Ovary (tissue), 10 donors: ENCODE measurements at places on chromosomes 1 and 21.

DNA sequence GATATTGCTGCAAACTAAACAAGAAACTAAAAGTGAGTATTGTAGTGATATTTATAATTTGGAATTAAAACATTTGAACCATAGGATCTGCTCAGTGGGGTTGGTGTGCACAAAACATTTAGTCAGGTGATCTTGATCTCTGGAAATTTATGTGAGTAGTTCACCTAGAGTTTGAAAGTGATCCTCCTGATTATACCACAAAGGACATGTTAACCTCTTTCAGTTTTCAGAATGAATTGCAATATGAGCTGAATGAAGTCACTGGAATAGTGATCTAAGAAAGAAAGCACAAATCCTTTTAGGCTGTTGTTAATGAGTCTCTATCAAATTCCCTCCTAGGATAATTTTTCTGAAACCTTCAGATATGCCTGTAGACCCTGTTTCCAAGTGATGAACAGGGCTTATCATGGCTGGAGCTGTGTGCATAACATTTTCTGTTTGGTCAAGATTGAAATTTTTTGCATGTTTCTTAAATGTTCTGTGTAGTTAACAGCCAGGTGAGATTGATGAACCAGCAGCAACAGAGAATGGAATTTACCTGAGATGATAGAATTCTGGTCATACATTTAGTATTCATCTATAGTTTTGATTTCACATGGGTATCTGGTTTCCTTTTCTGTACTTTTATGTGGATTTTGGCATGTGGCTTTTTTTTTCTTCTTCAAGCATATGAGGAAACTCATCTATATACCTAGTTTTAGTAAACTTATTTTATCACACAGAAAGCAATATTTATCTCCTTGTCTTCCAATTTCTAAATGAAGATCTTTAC is 25.5 kb downstream of the CDC14A start:
- no peak for DNase-seq

GRCh38 chr1:230328342-230329015 is 97.7 kb downstream of the PGBD5 start:
- DNase-seq, result no peak

DNA sequence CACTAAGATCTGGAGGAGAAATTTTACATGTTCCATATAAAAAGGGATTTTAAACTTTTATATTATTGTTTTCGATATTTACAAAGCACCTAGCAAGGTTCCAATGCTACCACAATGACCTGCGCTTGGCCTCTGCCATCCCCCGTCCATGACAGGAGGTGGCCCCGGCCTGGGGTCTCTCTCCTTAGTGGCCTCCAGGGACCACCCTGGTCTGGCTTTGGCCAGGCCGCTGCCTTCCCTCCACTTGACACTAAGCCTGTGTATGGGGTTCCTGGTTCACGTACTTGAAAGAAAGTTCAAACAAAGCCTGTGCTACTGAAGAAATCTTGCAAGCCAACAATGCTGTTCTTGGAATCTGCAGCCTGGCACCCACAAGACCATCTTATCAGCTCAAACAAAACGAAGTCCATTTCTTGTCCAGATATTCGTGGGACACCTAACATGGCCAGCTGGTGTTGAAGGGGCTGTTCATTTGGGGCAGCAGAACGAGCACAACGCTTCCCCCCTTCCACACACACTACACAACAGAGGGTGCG is 12.8 kb downstream of the PRDM15 start:
- no peak for DNase-seq

DNA sequence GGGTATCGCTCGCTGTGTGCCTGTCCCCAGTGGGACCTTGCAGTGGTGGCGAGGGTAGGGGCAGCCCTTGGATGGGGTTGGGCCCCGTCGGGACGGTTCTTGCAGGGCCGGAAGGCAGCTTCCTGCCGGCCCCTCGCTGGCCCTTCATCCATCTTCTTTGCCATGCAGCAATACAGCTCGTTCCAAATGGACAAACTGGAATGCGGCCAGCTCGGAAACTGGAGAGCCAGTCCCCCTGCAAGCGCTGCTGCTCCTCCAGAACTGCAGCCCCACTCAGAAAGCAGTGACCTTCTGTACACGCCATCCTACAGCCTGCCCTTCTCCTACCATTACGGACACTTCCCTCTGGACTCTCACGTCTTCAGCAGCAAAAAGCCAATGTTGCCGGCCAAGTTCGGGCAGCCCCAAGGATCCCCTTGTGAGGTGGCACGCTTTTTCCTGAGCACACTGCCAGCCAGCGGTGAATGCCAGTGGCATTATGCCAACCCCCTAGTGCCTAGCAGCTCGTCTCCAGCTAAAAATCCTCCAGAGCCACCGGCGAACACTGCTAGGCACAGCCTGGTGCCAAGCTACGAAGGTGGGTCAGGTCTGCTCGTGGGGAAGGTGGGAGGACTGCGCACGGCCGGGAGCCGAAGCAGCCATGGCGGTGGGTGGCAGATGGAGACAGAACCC is 45.8 kb downstream of the SIM2 start:
- no peak for DNase-seq

DNA sequence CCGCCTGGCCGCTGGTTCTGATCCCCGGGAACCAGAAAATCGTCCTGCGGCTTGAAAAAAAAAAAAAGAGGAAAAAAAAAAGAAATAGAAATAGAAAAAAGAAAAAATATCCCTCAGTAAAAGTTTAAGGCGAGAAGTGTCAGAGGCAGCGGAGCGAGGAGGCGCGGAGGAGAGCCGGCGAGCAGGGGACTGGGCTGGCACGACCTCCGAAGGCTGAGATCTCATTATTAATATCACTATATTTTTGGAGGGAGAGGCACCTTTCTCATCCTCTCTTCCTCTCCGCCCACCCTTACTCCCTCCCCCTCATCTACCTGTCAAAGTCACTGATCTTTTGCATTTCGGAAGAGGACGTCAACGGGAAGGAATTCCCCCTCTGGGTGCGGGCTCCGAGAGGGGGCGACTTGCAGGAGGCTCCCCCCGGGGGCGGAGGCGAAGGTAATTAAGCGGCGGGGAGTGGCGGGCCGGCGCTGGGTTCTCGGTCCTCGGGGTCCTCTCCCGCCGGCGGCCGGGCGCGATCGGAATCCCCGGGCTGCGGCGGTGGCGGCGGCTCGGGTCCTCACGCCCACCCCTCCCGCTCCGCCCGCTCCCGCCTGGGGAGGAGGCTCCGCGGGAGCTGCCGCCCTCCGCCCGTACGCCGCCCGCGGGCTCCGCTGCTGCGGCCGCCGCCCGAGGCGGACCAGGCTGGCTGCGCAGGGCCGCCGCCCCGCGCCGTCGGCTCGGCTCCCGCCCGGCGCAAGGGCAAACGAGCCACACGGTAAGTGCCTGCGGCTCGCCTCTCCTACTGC is at the start of gene NTNG1:
TSS of gene NTNG1 (plus strand) at position 337 of the 788 bp plus-strand sequence.
- no peak for DNase-seq

GRCh38 chr1:201022820-201023516 is 546 bp downstream of the KIF21B start:
- DNase-seq, result peak; percentile 35

DNA sequence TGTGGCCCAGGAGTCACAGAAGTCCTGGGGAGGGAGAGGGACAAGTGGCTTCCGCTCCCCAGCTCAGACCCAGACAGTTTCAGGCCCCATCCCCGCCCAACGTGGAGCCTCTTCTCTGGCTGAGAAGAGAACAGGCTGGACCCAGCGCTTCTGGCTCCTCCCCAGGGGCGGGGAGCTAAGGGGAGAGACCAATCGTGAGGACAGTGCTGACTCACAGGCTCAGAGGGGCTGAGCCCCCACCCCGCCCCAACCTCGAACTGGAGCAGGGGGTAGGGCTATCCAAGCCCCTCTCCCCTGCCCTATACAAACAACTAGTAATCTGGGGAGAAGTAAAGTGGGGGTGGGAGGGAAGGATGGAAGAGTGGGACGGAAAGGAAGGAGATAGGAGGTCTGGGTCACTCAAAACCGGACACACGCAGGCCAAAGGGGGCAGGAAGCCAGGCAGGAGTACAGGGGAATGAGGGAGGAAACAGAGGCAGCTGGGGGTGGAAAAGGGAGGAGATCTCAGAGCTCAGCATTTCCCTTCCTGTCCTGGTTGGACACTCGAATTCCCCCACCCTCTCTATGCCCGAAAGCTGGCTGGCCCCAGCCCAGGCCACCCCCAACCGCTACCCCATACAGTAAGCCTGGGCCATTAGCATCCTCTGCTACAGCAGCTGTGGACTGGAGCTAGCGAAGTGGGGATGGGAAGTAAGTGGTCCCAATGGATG is at the start of gene SHC1:
TSS of gene SHC1 (minus strand) at position 117 of the 710 bp plus-strand sequence. CDS start 221 bp downstream, outside the sequence.
- DNase-seq, result peak; percentile 97

- no peak for DNase-seq
Measured at GRCh38 chr1:66352792-66353191, 181.2 kb upstream of the SGIP1 start.

GRCh38 chr1:230541306-230541705 is 101.0 kb upstream of the COG2 start:
- no peak for DNase-seq

DNA sequence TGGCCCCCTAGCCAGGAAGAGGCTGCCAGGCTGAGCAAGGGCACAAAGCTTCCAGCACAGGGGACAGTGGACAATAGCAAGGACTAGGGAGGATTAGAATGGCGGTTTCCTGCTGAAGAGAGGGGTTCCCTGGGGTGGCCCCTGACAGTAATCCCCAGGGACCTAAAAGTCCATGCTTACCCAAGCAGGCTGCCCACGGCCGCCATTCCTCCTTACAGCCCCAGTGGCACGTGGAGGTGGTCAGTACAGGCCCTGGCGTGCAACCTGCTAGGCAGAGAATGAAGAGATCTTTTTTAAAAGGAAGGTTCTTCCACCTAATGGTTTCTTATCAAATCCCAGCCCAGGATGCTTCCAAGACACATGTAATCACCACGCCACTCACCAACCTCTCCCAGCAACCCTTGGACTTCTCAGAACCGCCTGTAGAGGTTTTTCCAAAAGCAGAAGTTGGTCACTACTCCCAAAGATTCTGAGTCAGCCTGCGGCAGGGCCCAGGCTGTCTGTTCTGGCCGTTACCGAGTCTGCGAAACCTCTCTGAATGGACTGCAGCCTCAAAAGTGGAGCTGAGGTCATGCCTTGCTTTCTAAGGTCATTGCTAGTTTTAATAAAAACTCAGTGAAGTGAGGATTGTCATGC is 926 bp downstream of the MRPL55 start:
- DNase-seq, result no peak

GRCh38 chr1:95325349-95325748 is 91.3 kb downstream of the RWDD3 start:
- no peak for DNase-seq

DNA sequence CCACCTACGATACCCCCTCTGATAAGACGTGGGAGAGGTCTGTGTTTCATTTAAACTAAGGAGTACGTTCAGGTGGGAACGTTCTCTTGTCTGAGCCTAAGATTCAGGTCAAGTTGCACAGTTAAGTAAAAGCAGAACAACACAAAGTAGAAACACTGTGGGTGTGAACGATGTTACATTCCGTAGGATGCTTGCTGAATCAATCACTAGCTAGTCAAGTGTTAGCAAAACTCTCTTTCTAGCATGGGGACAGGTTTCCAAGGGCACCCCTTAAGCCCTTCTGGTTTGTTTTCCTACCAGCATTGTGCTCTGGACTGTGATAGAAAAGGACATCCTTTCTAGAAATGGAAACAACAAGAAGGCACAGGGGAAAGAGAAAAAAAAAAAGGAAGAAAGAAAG is 13.3 kb downstream of the C1orf162 start:
- no peak for DNase-seq

DNA sequence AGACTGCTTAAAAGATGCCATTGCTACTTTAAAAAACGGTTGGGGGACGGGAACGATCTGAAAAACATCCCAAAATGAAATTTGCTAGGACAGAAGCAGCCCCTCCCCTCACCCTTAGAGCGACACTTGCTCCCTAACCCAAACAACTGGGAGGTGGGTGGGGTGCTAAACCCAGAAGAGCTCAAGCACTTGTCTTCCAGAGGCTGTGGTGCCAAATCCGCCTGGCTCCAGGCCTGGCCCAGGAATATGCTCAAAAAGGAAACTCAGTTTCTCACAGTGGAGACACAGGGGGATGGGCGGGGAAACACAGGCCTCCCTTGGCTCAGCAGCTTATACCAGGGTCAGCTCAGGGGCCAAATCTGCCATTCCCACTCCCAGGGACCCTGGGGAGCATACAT is 644 bp upstream of the PBXIP1 start:
- peak; percentile 68 for DNase-seq

GRCh38 chr1:44305962-44306422 is 49.1 kb downstream of the ERI3 start:
- no peak for DNase-seq

GRCh38 chr1:54548389-54549044 is 489 bp downstream of the ACOT11 start:
- DNase-seq, result peak; percentile 39

DNA sequence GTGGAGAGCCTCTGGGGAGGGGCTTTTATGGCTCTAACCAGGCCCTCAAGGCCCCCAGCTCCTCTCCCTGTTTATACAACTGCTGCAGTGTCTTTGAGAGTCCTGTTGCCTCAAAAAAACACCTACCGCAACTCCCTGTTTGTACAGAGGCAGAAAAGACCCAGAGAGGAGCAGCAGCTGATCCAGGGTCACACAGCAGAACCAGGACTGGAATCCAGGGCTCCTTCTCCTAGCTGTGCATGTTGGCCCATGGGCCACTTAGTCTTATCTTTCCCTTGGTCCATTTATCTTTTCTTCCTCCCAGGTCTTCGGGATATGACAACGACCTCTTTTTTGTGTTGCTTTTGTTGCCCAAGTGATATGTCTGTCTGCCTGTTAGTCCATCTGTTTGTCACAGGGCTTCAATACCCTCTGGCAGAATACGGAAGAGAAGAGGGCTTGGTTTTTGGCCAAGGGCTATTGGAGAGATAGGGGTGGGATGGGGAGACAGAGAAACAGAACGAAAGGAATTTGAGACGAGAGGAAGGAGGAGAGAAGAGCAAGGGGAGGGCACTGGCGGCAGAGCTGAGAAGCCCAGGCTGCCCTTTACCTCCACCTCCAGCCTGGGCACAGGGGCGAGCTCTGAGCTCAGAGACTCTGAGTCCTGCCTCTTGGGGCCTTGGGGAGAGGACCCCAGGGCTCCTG is 33.5 kb upstream of the WASF2 start:
- DNase-seq, result no peak

DNA sequence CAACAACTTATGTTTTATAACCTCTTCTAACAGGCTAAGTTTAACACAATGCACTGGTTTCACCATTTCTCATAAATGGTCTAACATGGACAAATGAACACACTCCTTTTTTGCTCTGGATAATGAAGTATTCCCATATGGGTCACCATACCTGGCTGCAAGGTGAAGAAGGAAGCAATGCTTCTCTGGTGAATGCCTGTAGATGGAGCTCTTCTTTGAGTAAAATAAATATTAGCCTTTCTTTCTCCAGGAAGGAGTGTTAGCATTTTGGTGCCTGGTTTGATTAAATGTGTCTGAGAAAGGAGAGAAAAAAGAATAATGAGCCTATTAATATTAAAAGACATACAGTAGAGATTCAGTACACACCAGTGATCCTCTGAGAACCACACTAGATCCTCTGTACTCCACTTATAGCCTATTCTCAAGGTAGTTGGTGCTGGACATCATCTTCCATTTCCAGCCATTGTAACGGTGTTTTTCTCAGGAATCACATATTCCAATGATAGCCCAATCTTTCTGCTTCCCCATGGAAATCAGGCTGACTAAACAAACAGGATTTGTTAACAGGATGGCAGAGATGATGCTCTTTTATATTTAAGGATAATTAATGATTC is 17.6 kb downstream of the MTFR1L start:
- DNase-seq, result no peak

GRCh38 chr1:182292193-182292741 is 99.3 kb downstream of the GLUL start:
- DNase-seq, result no peak
